H7 (cell line): ENCODE measurements at places on chromosomes 11 and 22. TPM values are rescaled to one million over a fixed set of nuclear protein-coding genes. Genes with fewer than 3 reads are reported as not detected.
A peak's percentile ranks its signal among the peaks of the same experiment; 100 is the strongest.

RAPSN gene
- total RNA-seq, result 0.33 and 0.42 TPM in 2 replicates

OR8A1 gene
- not detected in 2 replicates for total RNA-seq

TMEM86A gene
- 0.70 and 1.5 TPM in 2 replicates for total RNA-seq

FGF3 gene
- total RNA-seq, result 0.15 TPM in 1 of 2 replicates, not detected in the other

DNA sequence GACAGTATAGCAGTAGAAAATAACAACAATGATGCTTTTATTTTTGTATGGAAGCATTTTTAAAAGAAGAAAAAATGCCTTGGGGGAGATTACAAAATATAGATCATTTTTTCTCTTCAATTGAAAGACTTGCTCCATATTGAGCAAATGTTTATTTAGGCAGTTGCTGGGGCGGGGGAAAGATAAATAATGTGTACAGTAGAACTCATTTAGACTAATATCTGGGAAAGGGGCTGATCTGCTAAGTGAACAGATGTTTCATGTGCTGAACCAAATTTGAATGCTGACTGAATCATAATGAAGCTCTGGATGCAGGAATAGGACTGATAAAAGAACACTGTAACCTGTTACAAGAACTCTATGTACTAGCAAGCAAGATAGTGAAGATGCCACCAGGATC lies 457.1 kb upstream of the TENM4 start:
- no peak for DNase-seq

DNA sequence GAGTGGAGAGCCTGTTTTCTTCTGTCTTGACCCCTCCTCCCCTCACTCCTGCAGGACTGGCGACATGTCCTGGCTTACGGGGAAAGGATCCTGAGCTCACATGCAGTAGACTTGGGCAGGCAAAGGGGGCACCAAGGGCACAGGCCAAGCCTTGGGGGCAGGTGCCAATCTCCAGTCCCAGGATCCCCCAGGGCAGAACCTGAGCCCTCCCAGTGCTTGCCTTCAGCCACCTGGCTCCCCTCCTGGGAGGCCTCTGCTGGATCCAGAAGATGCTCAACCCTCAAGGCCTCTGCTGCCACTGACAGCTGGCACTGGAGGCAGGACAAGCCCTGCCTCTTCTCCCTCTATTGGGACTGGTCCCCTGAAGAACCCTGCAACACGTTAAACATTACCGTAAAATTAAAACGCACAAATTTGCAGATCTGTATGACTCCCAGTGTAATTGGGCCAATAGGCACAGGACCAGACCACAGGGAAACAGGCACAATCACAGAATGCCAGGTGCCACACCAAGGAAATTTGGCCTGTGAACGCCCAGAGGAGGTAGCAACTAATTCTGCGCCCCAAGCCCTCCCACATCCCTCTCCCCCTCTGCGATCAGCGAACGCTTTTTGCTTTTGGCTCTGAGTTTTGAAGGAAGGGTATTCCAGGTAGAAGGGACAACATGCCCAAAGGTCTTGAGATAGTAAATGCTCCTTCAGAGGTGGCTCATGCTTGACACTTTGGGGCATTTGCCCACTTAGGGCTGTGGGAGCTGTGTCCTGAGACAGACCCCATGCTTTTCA lies 967 bp upstream of the LZTR1 start:
- DNase-seq, result no peak

GRCh38 chr11:64871492-64871891 lies 6.9 kb downstream of the EHD1 start:
- no peak for DNase-seq

GRCh38 chr22:43474161-43475101 lies 62.6 kb downstream of the MPPED1 start:
- peak; percentile 21 for DNase-seq

GRCh38 chr11:134714021-134714656 lies 302.1 kb upstream of the B3GAT1 start:
- no peak for DNase-seq

DNA sequence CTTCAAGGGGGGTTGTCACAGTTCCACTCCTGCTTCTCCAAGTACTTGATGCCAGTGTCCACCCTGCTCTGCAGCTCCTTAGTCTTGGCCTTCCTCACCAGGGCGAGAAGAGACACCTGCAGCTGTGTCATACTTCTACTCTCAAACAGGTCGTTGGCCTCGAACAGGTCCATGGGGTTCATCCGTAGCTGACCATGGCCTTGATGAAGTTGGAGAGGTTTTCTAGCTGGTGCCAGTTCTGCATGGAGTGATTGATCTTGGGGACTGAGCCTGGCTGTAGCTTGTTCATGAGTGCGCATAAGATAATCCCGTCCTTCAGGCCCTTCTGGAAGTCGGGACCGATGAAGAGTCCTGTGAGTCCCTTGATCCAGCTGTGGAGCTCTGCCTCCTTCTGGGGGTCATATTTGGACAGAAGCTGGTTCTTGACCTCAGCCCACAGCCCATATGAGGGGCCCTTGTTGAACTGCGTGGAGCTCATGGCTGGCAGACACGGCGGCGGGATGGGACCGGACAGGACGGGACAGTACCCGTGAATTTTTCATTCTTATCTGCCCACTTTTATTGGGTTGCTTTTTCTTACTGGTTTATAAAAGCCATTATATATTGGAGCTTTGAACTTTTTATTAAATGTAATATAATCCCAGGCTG lies 33.4 kb upstream of the HORMAD2 start:
- DNase-seq, result no peak

GRCh38 chr22:24995649-24996180 lies 43.2 kb downstream of the KIAA1671 start:
- no peak for DNase-seq

DNA sequence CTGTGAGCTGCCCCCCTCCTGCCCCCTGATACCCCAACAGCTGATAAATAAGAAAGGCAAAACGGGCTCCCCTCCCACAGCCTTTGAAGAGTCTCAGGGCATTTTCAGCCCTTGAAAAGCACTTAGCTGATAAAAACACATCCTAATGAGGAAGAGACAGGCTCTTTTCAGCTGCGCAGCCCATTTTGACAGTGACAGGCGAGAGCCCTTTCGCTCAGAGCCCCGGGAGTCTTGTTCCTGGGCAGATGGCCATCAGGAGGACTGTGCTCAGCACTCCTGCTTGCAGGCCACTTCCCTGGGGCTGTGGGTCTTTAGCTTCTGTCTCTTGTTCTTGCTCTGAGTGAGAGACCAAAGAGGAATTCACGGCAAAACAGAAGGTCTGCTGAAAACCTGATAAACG lies 757.2 kb downstream of the BRD1 start:
- no peak for DNase-seq
